SK-N-DZ (cell line): ENCODE measurements at places on chromosomes 7 and 10.

DNA sequence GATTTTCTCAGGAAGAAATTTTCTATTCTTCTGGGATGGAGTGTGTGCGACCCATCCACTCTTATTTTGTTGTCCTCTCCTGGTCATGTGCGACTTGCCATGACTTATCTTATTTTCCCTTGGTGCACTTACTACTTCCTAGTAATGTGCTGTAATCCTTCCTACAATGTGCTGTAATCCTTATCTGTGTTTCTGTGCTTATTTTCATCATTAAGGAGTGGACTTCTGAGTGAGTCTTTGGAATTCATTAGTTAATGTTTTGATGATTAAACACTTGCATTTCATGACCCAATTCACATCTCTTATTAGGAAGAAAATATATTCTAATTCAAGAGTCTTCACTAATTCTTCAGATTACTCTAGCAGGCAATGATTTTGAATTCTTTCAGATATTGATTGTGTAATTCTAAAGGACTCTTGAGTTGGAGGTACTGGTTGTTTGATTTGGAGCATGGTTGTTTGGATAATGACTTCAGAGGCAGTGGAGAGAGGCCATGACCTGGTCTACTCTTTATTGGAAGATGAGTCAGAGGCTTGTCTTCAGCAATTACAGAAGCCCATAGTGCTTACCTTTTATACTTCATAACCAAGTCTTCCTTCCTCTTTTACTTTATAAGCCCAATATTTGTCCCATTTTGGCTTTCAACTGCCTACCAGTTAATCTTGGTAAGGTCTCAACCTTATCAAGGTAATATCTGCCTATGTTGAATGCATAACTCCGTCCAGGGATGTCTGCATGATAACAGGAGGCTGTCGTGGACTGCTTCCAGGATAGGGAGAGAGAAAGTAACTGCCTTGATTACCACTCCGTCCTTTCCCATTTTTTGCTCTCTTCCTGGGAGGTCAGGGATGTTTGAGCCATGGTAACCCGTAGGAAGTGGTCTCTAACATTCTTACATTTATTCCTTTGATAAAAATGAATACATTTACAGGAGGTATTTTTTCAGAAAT lies 278.3 kb upstream of the SP8 start:
- no peak for DNase-seq

DNA sequence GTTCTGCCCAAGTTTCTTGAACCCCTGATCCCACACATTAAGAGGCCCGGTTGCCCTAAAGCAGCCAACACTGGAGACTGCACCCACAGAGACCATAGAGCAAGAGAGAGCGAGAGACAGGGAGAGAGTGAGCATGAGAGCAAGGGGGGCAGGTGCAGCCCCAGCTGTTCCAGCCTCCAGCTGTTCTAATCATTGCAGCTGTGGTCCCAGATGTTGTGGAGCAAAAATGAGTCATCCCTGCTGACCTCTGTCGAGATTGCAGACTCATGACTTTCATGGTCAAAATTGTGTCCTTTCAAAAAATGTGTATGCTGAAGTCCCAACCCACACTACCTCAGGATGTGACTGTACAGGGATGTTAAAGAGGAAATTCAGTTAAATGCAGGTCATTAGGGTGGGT lies 143.9 kb upstream of the FRMD4A start:
- no peak for DNase-seq

- DNase-seq, result no peak
Measured at GRCh38 chr7:140518370-140519006, 39.2 kb upstream of the MKRN1 start.

DNA sequence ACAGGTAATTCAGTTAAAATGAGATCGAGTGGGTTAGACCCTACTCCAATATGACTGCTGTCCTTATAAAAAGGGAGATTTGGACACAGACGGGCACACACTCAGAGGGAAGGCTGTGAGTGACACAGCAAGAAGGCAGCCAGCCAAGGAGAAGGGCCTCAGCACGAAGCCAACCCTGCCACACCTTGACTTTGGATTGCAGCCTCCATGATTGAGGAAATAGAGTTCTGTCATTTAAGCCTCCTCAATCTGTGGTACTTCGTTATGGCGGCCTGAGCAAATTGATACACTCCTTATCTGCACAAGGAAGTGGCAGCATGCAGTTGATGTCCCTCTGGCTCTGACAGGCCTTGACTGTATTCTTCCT lies 43.8 kb downstream of the SH2D4B start:
- no peak for DNase-seq

GRCh38 chr10:15381420-15381819 lies 10.3 kb upstream of the FAM171A1 start:
- DNase-seq, result no peak

GRCh38 chr10:95273393-95274312 lies 17.1 kb downstream of the PDLIM1 start:
- DNase-seq, result no peak

- no peak for DNase-seq
Measured at GRCh38 chr10:7572391-7572790, 94.4 kb downstream of the ITIH5 start.

GRCh38 chr7:10343108-10343507 lies 630.6 kb upstream of the PHF14 start:
- no peak for DNase-seq

GRCh38 chr7:71472962-71473361 lies 341.0 kb downstream of the GALNT17 start:
- no peak for DNase-seq

DNA sequence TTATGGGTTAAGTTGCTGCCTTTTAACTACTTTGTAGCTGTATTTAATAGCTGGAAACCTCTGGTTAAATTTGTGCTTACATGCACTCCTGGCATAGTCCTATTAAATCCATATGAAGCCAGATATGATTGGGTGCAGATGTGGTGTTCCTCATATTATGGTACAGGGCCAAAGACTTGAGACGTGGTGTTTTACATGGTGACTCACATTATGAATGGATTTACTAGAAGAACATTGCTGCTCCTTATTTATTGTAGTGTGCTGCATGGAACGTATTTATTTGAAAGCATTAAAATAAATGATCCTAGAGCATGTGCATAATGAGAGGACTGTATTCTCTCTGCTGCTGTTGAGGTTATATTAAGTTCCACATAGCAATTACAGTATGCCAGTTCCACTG lies 224.1 kb downstream of the SLC25A13 start:
- no peak for DNase-seq

DNA sequence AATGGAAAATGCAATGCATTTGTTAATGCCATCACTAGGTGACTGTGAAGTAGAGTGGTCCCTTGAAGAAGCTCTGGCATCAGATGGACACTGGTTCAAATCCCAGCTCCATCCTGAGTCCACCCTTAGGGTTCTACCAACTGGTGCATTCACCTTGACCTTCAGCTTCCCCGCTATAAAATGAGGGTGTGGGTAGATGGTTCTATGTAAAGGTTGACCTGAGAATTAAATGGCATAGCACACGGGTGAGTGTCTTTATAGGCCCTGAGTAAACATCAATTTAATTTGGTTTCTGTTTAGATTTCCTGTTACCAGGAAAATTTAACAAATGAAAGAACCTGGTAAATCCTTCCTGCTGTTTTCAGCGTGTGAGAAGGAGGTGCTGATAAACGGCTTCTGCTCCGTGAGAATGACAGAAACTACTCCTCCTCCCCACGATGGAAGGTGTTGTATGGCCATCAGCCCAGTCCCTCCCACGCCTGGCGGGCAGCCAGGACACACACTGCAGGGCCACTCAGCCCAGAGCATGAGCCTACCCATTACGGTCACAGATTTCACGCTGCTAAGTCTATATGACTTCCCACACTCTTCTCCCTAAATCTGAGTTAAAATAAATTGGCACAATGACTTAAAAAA lies 210.1 kb downstream of the TNS3 start:
- DNase-seq, result no peak

- DNase-seq, result no peak
Measured at GRCh38 chr10:117197189-117197588, at the start of gene KCNK18. KCNK18 (plus strand) TSS chr10:117197489; CDS start chr10:117197489, 0 bp downstream.

DNA sequence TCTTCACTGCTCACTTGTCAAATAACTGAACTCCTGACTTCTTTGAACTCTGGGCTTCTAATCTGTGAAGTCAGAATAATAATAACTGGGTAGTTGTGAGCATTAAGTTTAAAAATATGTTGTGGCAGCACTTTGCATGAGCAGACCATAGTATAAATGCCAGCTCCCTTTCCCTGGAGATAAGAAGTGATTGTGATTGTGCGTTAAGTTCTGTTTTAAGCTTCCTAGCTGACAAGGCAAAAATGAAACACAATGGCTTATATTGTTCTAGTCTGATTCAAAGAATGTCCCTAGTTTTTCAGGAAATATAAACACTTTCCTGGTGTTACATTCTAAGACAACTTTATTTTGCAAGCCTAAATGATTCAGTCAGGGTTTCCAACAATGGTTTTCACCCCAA lies 61.8 kb downstream of the PTPRE start:
- no peak for DNase-seq

DNA sequence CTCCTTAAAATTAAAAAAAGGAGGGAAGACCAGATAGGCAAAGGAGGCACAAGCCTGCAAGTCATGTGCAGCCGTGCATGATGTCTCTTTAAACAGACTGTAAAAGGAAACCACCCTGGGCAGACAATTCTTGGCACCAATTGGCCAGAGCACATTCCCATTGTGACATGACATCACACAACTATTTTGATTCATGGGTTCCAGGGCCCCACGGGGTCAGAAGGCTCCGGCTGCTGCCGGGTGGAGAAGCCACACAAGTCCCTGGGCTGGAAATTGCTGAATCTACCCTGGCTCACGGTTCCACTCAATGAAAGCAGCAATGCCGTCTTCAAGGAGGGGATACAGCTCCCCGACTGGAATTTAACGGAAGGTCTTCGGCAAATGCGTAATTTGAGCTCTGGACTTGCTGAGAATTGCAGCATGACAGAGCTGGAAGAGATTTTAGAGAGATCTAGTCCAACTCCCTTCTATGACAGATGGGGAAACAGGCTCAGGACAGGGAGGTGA lies 140.5 kb downstream of the PRKAG2 start:
- DNase-seq, result peak; percentile 80

GRCh38 chr10:20760460-20760859 lies 136.7 kb downstream of the NEBL start:
- DNase-seq, result no peak

DNA sequence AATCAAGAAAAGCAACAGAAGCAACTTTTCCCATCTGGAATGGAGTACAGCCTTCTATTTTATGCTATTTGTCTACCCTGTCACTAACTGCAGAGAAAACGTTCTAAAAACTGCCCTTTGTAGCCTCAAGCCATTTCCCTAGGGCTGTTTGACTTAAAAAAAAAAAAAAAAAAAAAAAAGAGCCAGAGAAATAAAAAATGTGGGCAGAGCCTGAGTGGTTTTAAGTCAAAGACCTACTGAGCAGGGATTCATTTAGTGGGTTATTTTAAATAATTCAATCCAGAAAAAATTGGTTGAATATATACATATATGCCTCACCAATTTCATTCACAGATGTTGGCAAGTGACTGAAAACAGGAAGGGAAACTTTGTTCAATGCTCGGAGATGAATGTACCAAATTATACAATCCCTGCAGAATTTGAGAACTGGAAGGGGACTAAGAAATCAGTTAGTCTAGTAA lies 75.2 kb downstream of the PPP1R3C start:
- DNase-seq, result no peak

DNA sequence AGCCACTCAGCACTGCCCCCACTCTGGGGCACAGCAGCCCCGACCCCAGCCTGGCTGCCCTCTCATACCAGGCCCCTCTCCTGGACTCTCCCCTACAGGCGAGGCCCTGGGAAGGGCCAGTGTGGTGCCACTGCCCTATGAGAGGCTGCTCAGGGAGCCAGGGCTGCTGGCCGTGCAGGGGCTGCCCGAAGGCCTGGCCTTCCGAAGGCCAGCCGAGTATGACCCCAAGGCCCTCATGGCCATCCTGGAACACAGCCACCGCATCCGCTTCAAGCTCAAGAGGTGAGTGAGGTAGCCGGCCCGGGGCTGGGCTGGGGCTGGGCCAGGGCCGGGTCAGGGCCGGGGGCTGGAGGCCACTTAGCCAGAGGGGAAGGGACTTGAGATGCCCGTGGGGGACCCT lies 64.3 kb downstream of the GTF2IRD1 start:
- no peak for DNase-seq

GRCh38 chr10:15715619-15716227 lies 4.0 kb downstream of the ITGA8 start:
- DNase-seq, result peak; percentile 4

DNA sequence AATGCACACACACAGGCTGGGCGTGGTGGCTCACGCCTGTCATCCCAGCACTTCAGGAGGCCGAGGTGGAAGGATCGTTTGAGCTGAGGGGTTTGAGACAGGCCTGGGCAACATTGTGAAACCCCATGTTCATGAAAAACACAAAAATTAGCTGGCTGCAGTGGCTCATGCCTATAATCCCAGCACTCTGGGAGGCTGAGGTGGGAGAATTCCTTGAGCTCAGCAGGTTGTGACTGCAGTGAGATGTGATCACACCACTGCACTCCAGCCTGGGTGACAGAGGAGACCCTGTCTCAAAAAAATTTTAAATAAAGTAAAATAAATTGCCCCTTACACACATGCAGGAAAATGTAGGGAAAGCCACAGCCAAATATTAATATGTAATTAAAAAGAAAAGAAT lies 44.1 kb downstream of the RNF32 start:
- DNase-seq, result no peak

DNA sequence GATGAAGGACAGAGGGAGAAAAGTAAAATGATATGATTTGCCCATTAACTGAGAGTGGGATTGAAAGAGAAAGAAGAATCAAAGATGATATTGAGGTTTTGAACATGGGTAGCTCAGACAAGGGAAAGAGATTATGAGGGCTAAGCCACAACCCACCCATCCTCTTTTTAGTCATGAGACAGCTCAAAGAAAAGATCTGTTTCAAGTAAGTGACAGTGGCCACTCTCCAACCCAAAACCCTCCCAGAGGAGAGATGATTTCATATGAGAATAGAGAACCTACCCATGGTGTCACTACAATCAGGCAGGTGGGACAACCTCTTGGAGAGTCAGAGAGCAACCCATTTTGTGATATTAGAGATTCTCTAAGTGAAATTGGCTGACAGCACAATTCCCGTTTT lies 32.2 kb downstream of the PLXNA4 start:
- no peak for DNase-seq

GRCh38 chr10:124990671-124991625 lies 49.0 kb downstream of the ZRANB1 start:
- DNase-seq, result no peak

DNA sequence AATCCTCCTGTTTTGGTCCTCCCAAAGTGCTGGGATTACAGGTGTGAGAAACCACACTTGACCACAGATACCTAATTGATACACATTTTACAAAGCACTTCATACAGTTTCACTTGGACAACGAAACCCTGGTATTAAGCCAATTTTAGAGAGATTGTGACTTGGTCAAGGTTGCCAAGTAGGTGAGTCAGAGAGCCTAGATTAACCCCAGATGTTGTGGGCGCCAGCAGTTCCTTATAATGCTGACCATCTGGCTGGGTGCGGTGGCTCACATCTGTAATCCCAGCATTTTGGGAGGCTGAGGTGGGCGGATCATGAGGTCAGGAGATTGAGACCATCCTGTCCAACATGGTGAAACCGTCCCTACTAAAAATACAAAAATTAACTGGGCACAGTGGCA lies 4.9 kb upstream of the PHKG1 start:
- no peak for DNase-seq
